CD14-positive monocyte (primary cell): ENCODE measurements at places on chromosomes 2 and 18.

GRCh38 chr2:88959480-88960204, 268.2 kb downstream of the RPIA start:
- no peak for DNase-seq

GRCh38 chr18:67467188-67467587, 49.3 kb downstream of the DSEL start:
- no peak for DNase-seq

- DNase-seq, result no peak
These were observed 25.9 kb downstream of the SIGLEC15 start for GRCh38 chr18:45851161-45851925.

GRCh38 chr2:213233438-213234330, 50.6 kb upstream of the SPAG16 start:
- no peak for DNase-seq

DNA sequence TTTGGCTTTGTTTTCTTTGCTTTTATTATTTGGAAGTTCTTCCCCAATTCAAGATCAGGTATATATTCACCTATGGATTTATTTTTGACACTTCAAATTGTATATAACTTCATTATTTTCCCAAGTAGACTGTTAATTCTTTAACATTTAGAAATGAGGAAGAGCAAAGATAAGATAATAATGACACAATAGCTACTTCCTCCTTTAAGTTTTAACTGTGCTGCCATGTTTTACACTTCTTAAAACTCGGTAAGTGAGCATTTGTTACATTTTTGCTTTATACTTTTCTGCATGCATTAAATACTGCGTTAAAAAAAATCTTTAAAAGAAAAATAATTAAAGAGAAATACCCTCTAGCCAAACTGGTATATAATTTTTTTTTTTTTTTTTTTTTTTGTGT, 32.5 kb downstream of the SLC66A3 start:
- DNase-seq, result peak; percentile 74

GRCh38 chr2:158776231-158776630, 18.9 kb upstream of the DAPL1 start:
- no peak for DNase-seq

GRCh38 chr2:43323857-43324256, 97.5 kb upstream of the ZFP36L2 start:
- DNase-seq, result no peak

GRCh38 chr18:21309248-21309647, 67.2 kb downstream of the GREB1L start:
- DNase-seq, result no peak

DNA sequence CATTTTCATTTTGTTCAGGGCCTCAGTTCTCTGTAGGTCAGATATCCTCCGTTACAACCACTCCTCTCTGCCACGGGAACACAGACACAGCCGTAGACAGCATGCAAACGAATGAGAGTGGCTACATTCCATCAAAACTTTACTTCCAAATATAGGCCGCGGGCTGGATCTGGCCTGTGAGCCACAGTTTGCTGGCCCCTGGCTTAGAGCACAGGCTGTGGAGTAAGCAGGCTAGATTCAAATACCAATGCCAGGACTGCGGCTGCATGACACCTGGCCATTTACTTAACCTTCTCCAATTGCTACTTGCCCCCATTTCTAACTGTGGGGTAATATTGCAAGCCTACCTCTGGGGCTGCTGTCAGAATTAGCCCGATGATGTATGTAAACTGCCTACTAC, 325.8 kb upstream of the POU3F3 start:
- no peak for DNase-seq

DNA sequence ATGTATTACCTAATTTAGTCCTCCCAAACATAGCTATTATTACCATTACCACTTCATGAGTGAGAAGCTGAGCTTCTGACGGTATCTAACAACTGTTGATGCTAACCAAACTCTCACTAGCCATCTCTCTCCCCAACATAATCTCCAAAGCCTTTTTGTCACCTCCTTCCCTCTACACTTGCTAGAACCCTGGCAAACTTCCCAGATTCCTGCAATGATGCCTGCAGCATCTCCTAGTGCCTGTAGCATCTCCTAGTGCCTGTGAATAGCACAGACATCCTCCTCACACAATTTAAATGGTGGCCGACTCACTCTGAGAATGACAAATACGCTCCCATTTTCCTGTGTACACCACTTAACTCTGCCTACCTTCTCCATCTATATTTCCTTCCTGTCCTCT, 126.7 kb downstream of the STK39 start:
- DNase-seq, result no peak

- DNase-seq, result no peak
These were observed 74.3 kb downstream of the SCN2A start for GRCh38 chr2:165313509-165313908.

GRCh38 chr18:46298511-46298910, 194.3 kb downstream of the HAUS1 start:
- DNase-seq, result no peak

DNA sequence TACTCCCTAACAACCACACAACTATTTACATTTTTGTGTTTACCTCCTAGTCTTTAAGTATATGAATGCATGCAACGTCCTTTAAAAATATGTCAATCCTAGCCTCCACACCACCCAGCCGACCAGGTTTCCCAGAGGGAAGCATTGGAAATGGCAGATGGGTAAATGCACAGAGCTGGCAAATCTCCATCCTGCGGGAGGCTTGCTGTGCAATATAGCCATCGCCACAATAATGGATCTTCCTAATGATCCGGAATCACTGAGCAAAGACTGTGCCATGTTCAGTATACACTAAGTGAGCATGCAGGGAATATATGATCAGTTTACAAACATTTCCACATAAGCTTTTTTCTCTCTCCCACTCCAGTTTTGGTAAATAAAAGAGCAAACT, 131.8 kb downstream of the NEDD4L start:
- no peak for DNase-seq
